Activated naive CD4-positive, alpha-beta T cell treated with anti-CD3 and anti-CD28 coated beads for 36 hours (primary cell): ENCODE measurements at places on chromosomes 13 and 19.

DNA sequence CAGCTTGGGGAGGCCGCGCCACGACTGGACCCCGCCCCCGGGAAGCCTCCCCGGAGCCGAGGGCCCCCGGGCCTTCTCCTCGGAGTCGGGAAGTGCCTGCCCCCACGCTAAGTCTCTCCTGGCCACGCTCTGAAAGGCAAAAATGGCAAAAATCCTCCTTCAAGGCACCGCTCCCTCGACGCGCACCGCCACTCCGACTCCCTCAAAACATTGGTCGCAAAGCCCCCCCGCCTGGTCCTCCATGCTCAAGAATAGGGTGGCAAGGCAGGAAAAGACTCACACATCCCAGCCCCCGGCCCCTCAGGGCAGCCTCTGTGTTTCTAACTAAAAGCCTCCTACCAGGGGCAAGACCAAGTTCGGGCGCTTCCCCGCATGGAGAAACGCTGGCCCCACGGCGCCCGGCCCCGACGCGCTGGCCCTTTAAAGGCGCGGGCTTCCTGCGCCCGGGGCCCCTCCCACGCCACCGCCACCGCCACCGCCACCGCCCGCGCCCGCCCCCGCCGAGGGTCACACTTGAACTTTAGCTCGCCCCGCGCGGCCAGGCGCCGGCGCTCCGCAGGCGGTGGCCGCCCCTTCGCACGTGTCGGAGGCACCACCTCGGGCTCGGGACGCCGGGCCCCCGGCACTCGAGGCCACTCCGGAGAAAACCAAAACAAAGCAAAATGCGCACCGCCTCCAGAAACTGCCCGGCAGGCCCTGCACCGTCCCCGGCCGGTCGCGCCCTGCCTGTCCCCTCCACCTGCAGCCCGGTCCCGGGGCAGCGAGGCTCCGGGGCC, 1.9 kb downstream of the FOXO1 start:
- DNase-seq = no peak

- no peak for DNase-seq
Observed at GRCh38 chr13:74819549-74819948, 662.4 kb downstream of the TBC1D4 start.

DNA sequence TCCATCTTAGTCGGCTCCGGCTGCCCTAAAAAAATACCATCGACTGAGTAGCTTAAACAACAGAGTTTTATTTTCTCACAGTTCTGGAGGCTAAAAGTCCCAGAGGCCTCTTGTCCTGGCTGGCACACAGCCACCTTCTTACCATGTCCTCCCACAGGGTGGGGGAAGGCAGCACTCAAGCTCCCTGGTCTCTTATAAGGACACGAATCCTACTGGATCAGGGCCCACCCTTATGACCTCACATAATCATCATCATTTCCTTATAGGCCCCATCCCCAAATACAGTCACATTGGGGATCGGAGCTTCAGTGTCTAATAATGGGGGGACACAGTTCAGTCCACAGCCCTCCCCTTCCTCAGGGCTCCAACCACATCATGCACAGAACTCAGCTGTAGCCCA, 2.6 kb upstream of the TUBA3C start:
- no peak for DNase-seq

DNA sequence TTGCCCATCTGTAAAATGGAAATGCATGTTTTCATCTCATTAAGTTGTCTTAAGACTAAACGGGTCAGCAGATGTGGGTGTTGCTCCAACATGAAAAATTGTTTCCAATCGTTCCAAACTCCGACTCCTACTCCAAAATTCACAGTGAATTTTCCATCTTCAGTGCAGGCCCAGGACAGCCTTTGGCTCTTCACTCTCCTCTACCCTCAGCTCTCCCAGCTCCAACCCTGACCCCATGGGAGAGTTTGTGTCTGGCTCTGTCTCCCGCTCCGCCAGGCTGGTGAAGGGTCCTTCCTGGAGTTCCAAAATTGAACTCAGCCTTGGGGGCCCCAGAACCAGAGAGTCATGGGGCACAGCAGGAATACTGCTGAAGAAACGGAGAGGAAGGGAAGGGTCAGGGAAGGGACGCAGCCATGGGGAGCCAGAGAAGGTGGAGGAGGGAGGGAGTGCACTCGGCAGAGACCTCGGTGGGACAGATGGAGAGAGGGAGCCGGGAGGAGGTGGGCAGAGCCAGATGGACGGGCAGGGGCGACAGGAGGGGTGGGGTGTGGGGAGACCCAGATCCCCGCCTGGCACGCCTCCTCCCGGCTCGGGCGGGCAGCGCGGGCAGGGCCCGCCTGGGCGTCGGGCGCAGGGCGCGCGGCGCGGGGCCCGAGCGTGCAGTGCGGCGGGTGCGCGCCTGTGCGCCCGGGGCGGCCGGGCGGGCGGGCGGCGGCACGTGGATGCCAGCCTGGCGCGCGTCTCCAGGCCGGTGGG, 45.6 kb downstream of the CELF5 start:
- DNase-seq = no peak
